Activated naive CD4-positive, alpha-beta T cell treated with anti-CD3 and anti-CD28 coated beads, Interleukin-2, amount 50 U/mL, for 72 hours (primary cell): ENCODE measurements at places on chromosomes 12 and 14.

GRCh38 chr12:130357241-130357640 lies 19.6 kb downstream of the PIWIL1 start:
- no peak for DNase-seq

DNA sequence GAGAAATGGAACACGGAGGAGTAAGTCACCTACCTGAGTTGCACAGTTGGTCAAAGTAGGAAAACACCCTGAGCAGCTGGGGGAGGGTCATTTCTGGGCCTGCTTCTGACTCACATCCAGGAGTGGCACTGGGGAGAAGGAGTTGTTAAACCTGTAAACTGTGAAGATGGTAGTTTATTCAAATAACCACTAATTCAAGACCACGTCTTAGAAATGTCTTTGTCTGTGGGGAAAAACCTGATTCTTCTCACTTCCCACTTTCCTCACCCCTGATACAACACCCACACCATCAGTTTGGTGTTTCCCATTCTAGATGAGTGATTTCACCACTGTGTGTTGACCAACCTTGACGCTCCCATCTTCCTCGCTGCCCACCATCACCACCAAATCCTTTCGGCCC lies 207.1 kb downstream of the ANO4 start:
- DNase-seq = no peak

DNA sequence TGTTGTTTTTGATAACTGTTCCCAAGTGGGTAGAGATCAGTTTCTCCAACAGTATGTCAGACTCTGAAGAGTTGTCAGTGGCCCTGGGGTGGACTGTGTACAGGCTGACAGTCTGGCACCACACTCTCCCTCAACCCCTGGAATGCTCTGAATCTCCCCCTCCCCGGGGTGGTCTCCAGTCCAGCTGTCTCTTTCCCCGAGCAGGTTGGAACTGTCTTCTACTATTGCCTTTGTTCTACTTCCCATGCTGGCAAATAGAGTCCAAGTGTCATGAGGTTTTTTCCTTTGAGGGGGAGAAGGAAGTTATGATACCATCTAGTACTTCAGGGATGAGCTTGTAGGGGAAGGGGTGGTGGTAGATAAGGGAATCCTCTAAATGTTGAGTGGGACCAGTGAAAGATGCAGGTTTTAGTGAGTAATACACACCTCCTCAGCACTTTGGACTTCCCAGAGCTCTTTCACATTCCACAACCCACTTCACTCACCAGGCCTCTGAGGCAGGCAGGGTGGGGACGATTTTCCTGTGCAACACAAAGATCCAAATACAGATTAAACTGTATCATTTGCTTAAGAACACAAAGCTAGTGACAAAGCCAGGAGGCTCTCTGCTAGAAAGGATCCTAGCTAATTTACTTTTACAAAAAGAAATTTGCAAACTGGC lies 170.7 kb upstream of the GZMB start:
- DNase-seq = no peak

DNA sequence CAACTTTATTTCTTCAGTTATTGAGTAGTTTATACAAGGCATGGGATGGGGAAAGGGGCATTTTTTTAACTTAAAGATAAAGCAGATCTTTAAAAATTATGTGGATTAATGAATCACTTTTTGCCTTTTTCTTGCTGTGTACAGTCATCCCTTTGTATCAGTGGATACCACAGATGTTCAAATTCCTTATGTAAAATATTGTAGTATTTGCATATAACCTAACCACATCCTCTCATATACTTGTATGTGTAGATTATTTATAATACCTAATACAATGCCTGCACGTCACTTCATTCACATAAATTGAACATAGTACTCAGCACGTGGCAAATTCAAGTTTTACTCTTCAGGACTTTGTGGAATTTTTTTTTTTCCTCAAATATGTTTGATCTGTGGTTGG lies 66.5 kb upstream of the MON2 start:
- no peak for DNase-seq

DNA sequence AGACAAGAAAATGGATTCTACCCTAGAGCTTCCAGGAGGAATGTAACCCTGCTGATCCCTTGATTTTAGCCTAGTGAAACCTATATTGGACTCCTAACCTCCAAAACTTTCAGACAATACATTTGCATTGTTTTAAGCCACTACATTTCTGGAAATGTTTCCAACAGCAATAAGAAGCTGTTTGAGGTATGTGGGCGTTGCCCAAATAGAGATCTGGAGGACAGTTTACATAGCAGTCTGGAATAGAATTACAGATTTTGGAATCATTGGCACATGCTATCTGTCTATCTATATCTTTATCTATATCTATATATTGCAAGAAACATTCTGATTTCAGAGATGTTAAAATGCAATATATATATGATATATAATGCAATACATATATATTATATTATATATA lies 42.4 kb upstream of the EGLN3 start:
- no peak for DNase-seq
